HS-27A (cell line): ENCODE measurements at places on chromosomes 5 and 9.
A peak's percentile ranks its signal among the peaks of the same experiment; 100 is the strongest.

DNA sequence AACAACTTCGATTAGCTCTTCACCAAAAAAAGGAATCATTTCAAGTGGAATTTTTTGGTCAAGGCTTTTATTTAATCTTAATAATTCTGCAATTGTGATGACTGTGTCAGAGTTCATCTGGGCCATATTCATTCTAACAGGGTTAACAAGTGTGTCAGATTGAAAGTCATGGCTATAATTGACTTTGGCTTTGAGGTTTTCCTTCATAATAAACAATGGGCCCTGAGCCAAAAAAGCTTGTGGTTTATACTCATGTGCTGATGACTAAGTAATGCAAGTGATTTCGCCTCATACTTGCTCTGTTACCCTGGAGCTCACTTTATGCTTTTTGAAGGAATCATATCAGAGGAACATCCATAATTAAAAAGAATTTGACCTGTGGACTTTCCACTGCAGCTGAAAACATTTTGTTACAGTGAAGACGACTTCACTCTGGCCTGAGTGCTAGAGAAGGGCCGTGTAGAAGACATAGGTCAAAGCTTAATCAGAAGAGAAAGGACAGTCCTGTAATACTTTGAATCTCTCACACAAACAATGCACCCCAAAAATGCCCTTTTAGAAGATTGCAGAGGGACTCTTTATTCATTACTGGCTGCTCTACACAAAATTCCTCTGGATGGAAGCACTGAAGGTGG is 101.7 kb downstream of the GDNF start:
- DNase-seq, result peak; percentile 90

DNA sequence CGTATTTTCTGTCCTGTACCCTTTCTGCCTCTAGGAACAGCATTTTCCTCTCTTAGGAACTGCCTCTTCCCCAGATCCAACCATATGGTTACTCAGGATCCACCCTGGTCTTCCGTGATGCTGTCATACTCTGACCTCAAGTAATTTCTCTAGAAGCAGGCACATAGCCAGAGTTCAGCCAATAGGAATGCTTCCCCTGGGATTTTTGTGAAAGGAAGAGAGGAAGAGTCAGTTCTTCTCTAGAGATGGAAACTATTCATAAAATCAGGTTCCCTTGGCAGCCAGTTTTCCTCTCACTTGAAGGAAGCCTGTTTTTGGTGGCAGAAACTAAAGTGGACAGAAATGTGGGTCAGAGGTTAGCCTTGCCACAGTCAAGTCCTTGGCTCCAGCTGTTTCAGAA is 400.1 kb upstream of the PCSK5 start:
- no peak for DNase-seq

GRCh38 chr9:77649109-77649812 is 1.1 kb upstream of the GNA14 start:
- no peak for DNase-seq

DNA sequence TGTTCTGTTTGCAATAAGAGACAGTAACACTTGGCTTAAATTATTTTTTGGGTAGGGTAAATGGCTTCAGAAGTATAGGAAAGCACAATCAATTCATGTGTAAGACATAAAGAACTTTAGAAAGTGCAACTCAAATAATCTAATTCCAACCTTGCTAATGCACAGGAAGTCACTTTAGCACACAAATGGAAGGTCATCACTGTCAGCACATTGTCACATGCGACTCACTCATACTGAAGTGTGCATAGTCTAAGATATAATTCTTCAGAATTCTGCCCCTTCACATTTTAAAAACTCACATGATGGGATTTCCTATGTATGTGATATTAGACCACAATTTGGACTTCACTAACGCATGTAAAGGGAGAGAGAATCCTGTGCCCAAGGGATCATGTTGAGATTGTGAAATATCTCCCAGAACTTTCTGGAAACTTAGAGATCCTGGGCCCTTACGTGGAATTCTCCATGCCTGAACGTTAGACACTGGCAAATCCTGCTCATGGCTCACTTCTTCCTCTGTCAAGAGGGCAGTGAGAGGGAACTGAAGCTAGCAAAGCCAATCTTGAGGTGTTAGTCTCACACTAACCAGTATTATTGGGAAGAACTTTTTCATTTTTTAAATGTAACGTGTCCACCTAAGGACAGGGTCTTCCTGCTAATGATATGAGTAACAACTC is 403.2 kb upstream of the PTGER4 start:
- DNase-seq, result no peak

GRCh38 chr9:111102793-111103464 is 64.7 kb upstream of the LPAR1 start:
- no peak for DNase-seq

GRCh38 chr5:92544596-92544995 is 1036.4 kb downstream of the NR2F1-AS1 start:
- no peak for DNase-seq

DNA sequence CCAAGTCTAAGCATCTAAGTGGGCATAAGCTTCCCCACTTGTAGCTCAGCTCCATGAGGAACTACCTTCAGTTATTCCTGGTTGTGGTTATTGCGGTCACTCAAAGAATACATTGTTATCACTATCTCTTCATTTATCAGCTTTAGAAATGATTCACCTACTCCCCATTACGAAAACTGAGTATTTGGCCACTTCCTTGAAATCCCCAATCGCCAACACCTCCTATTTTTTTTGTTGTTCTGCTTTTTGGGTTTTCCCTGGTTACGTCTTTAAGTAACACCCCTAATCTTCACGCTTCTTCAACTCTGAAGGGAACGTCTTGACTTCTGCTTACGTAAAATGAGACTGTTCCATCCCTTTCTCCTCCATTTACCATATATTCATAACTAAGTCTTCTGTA is 20.7 kb downstream of the MAPK9 start:
- no peak for DNase-seq

DNA sequence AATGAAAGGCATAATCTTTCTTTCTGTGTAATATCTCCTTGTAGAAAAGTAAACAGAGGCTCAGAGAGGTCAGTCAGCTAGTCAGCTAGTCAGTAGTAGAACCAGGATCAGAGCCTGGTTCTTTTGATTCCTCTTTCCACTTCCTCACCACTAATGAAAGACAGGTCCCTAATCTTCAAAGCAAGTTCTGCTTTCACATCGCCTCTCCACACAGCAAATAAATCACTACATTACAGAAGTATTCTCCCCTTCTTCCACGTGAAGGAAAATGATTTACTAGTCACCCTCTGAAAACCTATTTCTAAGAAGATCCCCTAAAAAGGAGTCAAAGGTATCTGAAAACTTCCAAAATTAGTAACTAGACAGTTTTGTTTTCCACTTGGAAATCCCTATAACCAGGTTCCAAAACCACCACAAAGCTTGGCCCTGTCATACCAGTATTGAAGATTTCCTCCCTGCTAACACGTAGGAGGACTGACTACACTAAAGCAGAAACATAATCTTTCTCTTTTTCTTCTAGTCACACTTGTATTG is 140.5 kb upstream of the TARS1 start:
- DNase-seq, result no peak

GRCh38 chr9:88221105-88221504 is 82.8 kb upstream of the SPATA31C2 start:
- DNase-seq, result no peak

DNA sequence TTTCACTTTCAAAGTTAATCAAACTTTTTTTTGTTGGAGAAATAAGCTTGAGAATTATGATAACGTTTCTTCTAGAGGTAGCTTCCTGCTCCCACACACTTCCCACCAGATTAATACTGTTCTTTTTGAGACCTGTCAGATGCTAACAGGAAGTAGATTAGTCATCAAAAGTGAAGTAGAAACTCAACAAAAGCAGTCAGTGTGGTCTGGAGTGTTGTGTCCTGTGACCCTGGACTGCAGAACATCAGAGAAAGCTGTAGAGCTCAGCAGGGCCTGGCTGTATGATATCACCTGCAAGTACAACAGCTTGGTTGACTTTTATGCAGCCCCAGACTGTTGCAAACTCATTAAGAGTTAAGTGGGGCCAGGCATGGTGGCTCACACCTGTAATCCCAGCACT is 495.7 kb upstream of the CYLC2 start:
- DNase-seq, result no peak

GRCh38 chr5:173498286-173498685 is 118.2 kb downstream of the BOD1 start:
- DNase-seq, result no peak

DNA sequence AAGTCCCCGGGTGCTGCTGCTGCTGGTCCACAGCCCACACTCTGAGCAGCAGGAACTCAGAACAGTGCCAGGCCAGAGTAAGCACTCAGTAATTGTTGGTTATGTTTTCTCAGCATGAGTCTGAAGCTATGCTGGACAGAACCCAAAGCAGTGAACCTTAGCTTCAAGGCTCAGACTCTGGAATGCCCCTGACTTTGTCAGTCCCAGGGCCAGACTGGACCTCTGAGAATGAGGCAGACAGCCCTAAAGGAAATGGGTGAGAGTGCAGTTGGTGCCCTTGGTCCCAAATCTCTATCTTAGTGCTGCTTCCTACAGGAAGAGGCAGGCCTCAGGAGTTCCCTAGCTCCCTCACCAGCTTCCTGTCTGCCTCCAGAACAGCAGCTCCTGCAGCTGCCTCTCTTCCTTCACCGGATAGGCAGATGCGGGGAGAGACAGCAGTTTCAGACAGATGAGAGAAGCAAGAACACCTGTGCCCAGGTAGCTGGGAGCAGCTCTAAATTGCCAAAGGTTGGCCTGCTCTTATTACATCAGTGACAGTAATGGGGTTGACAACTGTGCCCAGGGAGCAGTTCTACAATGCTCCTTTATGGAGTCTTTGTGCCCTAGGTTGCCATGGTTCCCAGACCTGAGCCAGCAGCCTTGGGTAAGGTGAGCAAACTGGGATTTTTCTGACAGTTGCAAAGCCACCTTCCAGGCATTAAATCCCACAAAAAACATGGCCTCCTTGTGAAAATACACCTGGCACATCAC is 82.2 kb upstream of the CXCL14 start:
- no peak for DNase-seq

DNA sequence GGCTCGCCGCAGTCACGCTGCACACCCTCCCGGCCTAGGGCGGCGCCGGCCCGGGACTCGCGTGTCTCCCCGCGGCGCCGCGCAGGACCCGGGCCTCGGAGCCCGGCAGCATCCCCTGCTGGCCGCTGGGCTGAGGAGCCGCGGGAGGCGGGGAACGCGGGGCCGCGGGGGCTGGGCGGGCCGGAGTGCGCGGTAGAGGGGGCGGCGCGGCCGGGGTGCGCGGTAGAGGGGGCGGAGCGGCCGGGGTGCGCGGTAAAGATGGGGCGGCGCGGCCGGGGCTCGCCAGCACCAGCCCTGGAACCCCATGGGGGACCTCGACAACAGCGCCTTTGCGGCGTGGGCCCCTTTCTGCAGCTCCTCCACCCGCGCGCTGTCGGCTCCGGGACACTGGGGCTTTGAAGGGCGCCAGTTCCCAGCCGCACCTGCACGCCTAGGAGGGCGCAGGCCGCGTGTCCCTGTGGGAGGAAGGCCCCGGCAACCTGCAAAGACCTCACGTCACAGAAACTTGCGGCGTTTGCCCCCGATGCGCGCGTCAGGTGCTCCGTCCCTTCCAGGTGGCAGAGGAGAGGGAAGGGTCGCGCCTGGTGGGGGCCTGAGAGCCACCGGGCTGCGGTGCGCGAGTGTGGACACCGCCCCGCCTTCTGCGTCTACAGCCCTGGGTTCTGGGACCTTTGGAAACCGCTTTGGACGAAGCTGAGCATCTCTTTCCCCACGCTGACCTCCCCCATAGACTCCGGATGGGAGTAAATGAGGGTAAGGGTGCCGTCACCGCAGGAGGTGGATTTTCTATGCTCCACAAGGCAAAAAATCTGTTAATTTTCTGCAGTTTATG is 49.6 kb downstream of the NSUN2 start:
- no peak for DNase-seq

- DNase-seq, result no peak
Observed at GRCh38 chr5:24823625-24824024, 178.8 kb upstream of the CDH10 start.

GRCh38 chr9:97873882-97874281 is 20.9 kb downstream of the FOXE1 start:
- DNase-seq, result no peak

DNA sequence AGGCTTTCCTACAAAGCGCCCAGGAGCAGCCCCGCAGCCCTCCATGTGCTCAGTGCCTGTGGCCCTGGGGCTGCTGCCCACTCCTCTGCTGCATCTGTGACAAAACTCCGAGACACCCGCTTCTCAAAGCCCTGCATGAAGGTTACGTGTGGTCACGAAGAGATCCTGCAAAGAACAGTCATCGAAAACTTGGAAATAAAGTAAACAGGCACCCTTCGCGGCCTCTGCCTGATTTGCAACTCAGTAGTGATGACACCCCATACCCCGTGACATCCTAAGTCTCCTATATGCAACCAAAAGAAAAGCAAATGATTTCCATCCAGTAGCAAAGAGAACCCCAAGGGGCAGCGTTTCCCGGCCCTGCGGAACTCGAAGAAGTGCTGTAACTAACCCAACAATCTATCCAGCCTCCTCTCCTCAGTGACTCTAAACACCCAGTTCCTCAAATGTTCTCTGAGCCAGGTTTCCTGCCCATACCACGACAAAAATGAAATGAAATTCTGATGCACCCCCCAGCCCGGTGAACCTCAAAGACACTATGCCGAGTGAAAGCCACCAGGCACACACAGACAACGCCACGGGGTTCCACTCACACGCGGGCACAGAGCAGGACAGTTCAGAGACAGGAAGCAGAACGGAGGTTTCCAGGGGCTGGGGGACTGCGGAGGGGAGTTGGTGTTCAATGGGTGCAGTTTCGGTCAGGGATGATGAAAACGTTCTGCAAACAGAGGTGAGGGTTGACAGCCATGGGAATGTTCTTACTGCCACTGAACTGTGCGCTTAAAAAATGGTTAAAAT is 19.0 kb downstream of the NACC2 start:
- no peak for DNase-seq

DNA sequence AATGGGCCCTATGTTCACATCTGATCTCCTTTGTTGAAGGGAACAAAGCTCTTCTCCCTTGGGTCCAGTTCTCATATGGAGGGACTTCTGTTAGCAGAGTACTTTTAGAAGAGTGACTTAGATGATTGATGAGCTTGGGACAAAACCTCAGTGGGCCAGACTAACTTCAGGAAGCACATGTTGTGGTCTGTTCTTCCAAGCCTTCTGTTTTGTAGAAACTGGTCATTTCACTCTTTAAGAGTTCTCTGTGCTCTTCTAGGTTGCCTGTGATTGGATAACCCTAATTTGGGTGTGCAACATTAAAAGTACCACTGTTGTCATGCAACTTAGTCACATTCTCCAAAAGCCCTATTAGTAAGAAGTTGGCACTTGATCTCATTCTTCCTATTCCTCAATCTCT is 183.5 kb upstream of the ACO1 start:
- DNase-seq, result no peak

GRCh38 chr9:99253772-99254431 is 31.8 kb downstream of the SEC61B start:
- no peak for DNase-seq

DNA sequence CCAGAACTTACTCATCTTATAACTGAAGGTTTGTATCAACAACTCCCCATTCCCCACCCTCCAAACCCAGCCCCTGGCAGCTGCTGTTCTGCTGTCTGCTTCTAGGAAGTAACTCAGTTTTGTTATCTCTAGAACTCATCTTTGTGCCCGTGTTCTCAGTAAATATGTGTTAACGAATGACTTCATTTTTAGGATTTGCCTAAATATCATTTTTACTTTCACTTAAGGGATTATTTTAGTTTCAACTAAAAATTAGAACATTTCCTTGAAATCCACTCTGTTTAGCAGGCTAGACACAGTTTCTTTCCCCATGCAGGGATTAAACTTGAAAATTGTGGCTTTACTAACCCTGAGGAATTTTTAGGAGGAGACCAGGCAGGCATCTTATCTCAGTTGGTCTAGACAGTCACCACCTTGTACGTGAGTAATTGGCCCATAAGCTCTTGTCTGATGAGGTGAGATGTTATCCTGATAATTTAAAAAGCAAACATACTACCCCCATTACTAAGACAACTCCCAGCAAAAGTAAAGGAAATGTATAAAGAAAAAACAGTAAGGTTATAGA is 68.2 kb upstream of the TNFAIP8 start:
- no peak for DNase-seq
